ENCODE measurements at places on chromosomes 7 and 10.

DNA sequence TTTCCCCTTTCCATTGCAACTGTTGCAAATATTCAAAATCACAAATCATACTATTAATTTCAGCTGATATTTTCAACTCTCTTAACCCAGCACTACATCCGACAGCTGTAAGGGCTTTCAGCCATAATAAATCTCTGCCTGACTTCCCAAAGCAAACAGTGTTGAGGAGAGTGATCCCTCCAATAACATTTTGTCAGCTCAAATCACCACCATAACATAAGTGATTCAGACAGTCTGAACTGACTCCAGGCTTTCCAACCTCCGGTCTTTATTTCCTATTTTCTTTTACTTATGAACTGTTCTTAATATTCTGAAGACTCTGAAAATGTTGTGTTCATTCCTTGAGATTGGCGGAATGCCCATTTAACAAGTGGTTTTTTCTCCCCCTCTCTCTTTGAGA is 1085.9 kb downstream of the GATA3 start:
- DNase-seq = no peak

DNA sequence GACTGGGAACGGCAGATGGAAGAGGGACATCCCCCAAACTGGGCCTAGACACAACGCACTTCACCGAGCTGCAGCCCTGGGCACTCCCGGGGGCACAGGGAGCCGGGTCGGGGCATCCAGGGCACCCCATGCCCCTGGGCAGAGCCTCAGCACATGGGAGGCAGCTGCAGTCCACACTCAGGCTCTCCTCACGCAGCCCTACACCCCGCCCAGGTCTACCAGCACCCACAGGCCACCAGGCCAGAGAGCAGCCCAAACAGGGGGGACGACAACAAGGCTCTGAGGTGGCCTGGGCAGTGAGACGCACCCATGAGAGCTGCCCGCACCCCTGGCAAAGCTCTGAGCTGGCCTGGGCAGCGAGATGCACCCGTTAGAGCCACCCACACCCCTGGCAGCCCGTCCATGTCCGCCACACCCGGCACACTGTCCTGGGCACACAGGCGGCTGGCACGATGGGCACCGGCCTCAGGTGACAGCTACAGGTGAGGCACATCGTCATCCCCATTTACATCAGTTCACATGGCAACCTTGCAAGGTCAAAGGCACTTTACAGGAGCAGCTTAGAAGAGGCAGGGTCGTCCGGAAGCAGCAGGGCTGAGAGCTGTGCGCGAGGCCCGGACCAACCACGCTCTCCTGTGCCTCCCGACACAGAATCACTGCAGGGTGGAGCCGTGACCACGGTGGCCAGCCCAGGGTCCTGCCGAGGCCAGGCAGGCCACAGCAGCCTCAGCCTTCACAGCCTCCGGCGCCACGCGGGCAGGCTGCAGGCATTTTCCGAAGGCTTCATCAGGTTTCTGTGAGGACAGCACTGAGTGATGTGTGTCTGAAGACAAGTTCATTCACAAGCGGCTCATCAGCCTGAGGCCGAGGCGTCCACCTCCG is 228.6 kb downstream of the MAD1L1 start:
- DNase-seq = no peak

- no peak for DNase-seq
These were observed 135.0 kb downstream of the CDH23 start for GRCh38 chr10:71531485-71532446.

DNA sequence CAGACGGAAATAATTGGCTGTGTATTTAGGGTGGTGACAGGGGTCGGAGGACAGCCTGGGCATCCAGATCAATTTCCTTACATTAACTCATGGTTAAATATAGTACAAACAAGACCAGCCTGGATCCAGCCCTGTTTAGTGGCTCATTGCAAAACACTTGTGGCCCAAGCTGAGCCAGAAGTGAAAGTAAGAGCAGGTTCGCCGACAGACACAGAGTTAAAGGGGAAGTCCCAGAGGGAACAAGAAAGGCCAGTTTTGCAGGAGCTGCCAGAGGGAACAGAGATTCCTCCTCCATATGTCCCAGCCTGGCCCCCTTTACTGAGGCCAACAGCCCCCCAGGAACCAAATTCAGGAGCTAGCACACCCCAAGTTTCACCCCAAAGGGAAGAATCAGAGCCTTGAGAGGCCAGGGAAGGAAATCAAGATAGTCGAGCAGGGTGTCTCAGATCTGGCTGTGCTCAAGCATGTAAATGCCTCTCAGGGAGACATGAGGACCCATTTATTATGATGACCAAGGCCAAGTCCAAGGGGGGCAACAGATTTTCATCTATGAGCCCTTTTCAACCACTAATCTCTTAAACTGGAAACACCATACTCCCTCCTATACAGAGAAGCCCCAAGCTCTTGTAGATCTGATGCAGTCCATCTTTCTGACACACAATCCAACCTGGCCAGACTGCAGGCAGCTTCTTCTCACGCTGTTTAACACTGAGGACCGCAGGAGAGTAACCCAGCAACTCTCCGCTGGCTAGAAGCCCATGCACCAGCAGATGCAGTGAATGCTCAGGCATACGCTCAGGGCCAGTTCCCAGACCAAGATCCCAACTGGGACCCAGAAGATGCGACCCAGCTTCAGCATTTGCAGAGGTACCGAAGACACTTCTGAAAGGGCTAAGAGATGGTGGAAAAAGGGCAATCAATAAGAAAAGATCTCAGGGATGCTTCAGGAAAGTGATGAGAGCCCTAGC is 15.9 kb upstream of the ADCK2 start:
- no peak for DNase-seq

- peak; percentile 97 for DNase-seq
These were observed 47.9 kb upstream of the NPFFR1 start for GRCh38 chr10:70331486-70332268.

GRCh38 chr10:78599122-78599853 is 469.5 kb upstream of the ZMIZ1 start:
- no peak for DNase-seq

- peak; percentile 26 for DNase-seq
These were observed 221.5 kb downstream of the INHBA start for GRCh38 chr7:41481353-41481752.

GRCh38 chr7:138254444-138254843 is 178.2 kb downstream of the AKR1D1 start:
- no peak for DNase-seq

GRCh38 chr7:87206361-87206760 is 13.2 kb downstream of the TMEM243 start:
- DNase-seq = no peak

DNA sequence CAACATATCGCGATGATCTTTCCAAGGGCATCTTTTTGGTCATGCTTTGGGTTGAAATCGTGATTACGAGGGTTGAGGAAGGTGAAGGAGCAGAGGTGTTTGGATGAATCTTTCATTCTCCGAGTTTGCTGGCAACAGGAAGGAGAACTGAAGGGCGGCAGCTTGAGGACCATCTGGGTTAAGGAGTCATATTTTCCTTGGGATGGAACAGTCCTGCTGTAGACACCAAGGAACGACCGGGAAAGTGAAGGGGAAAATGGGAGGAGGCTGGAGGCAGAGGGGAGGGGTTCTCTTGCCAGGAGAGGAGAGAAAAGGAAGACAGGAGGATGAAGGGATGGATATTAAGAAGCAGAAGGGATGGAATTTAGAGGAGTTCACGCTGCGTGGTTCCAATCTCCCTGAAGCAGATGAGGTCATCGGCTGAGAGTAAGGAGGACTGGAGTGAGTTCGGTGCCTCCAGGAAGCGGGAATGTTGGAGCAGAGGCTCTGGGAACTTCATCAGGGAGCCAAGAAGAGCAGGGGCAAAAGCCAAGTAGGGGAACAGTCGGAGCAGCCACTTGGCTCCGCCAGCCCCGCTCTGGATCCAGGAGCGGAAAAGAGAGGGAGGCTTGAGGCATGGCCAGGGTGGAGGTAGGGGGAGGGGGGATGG is 116.6 kb upstream of the GALNT17 start:
- no peak for DNase-seq

GRCh38 chr7:114082642-114083165 is 163.9 kb upstream of the PPP1R3A start:
- peak; percentile 18 for DNase-seq

GRCh38 chr10:43353495-43354329 is 17.7 kb upstream of the FXYD4 start:
- DNase-seq = no peak

DNA sequence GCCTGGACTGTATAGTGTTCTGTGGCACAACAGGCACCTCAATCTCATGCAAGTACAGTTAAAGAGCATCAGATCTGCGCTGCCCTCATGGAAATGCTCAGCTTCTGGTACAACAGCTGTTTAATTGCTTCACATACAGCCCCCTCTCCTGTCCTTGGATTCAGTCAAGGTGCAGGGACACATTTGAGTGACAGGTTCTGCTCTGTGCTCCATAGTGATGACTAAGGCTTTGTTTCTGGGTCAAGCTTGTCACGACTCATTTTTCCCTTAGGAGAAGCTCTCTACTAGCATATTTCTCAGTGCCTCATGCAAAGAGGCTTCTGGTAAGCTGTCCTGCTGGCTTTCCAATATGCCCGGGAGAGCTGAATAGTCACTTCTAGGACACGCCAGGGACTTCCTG is 26.8 kb upstream of the MYO3A start:
- no peak for DNase-seq

DNA sequence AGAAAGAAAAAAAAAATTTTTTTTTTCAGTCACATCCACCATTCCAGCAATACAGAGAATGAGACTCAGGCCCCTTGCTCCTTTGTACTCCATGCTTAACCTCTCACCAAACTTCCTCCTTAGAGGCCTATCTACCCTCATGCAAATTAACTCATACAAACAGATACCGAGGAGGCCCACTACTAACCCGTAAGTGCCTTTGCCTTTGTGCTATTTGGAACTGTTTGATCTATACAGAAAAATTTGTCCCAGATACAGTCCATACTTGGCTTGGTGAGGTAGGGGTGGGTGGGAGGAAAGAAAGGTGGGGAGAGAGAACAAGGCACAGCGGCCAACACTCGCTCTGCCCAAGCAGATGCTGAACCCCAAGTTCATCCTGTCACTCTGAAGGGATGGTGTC is 87.8 kb upstream of the DUSP5 start:
- DNase-seq = no peak

- no peak for DNase-seq
These were observed 156.3 kb downstream of the LCOR start for GRCh38 chr10:96988426-96988825.

Measured in fibroblast of mammary gland (primary cell).